Kidney (tissue), 22 donors: ENCODE measurements at places on chromosomes 16 and 17. TPM values are rescaled to one million over a fixed set of nuclear protein-coding genes. Genes with fewer than 3 reads are reported as not detected.

Gene DDX42
- 104 TPM for total RNA-seq

Gene GP1BA
- total RNA-seq: not detected

Gene CDH1
- 149 TPM for total RNA-seq

Gene HCRT
- not detected for total RNA-seq

- no peak overlapping the region for H3K27ac ChIP-seq
- peaks cover 67% of the 10 kb centered on the region for H3K27me3 ChIP-seq
- no peaks in the 10 kb centered on the region for H3K36me3 ChIP-seq
- H3K4me1 ChIP-seq: no peaks in the 10 kb centered on the region
- DNase-seq: no peak
Measured at GRCh38 chr17:39598630-39599003, 9.1 kb downstream of the NEUROD2 start.

- no peaks in the 10 kb centered on the region for H3K36me3 ChIP-seq
- no peak overlapping the region for H3K4me3 ChIP-seq
- no peak for DNase-seq
- H3K27ac ChIP-seq: no peak overlapping the region
- no peaks in the 10 kb centered on the region for H3K4me1 ChIP-seq
- H3K27me3 ChIP-seq: no peaks in the 10 kb centered on the region
Measured at GRCh38 chr16:85686912-85687591, 1.7 kb downstream of the GINS2 start.

DNA sequence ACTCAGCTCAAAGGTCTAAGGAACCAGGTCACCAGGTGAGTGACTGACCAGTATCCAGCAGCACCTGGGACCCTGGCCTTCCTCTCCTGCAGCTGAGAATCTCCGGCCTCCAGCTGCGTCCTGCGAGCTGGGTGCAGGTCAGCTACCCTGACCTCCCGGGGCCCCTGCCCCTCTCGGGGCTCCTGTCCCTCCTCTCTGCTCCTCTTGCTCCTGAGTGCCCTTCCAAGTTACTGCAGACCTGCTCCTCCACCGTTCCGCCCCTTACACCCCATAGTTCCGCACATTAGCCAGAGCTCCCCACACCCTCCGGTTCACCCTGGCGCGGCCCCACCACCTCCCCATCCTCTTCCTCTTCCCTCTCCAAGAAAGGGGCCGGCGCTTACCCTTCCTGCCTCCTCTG is 10.6 kb downstream of the FOXJ1 start:
- H3K36me3 ChIP-seq: no peaks in the 10 kb centered on the region
- H3K4me1 ChIP-seq: peaks cover 4% of the 10 kb centered on the region
- no peak overlapping the region for H3K4me3 ChIP-seq

- peaks cover 8% of the 10 kb centered on the region for H3K4me1 ChIP-seq
- no peak overlapping the region for H3K27ac ChIP-seq
Measured at GRCh38 chr17:77245162-77245926, 104.6 kb downstream of the SEC14L1 start.

DNA sequence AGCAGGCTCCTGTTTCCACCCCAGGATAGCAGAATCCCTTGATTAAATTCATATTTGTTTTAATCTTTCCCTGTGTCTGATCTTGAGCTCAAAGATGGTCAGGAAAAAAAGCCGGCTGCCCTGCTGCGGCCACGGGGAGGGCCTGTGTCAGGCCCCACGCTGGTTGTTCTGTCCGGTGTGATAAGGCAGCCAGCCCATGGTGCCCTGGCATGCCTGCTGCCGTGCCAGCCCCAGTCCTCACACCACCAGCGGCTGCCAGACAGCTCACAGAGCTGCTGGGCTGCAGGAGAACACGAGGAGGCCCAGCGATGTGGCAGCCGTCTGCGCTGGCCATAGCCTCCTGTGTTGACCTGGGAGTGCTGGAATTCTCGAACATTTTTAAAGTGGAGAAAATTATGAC is 34.7 kb upstream of the BRD7 start:
- no peaks in the 10 kb centered on the region for H3K27me3 ChIP-seq
- no peak overlapping the region for H3K27ac ChIP-seq
- DNase-seq: no peak
- H3K36me3 ChIP-seq: no peaks in the 10 kb centered on the region

- no peaks in the 10 kb centered on the region for H3K4me1 ChIP-seq
- H3K4me3 ChIP-seq: no peak overlapping the region
- DNase-seq: peak; percentile 56
- H3K36me3 ChIP-seq: no peaks in the 10 kb centered on the region
Measured at GRCh38 chr17:45580924-45581323, 90.4 kb upstream of the PLEKHM1 start.

- no peaks in the 10 kb centered on the region for H3K27me3 ChIP-seq
- H3K4me3 ChIP-seq: no peak overlapping the region
- H3K27ac ChIP-seq: no peak overlapping the region
- peak; percentile 64 for DNase-seq
- no peaks in the 10 kb centered on the region for H3K36me3 ChIP-seq
Measured at GRCh38 chr17:13306310-13306962, 288.6 kb upstream of the ELAC2 start.

DNA sequence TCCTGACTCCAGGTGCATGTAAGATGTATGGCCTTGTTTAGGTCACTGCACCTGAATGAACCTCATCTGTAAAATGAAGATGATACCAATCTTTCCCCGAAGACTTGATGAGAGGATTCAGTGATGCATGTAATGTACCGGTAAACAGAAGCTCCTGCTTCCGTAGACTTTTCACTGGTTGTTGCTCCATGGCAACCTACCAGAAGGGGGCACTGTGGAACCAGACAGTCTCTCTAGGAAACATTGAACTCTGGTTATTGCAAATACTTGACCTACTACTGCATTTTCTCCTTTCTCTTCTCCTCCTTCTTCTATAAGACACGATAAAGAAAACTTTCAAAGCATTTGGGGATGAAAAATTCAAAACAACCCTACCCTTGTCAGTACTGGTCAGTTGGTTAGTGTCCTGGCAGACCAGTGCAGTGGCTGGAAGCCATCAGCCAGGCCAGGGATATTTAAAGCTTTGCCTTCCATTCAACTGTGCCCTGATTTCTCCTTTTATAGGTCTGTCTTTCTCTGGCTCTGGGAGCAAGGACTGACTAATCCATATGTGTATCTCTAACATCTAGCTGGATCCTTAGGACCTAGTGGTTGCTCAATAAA is 667.4 kb upstream of the SALL1 start:
- no peak overlapping the region for H3K4me3 ChIP-seq
- H3K36me3 ChIP-seq: no peaks in the 10 kb centered on the region
- no peaks in the 10 kb centered on the region for H3K4me1 ChIP-seq

GRCh38 chr16:59864981-59865666 is 1131.0 kb upstream of the GOT2 start:
- no peak overlapping the region for H3K4me3 ChIP-seq
- H3K4me1 ChIP-seq: no peaks in the 10 kb centered on the region
- no peaks in the 10 kb centered on the region for H3K36me3 ChIP-seq
- H3K27me3 ChIP-seq: no peaks in the 10 kb centered on the region
- DNase-seq: no peak

- H3K27me3 ChIP-seq: peaks cover 61% of the 10 kb centered on the region
- H3K27ac ChIP-seq: peak within 1 kb of the TSS; percentile 8
- no peaks in the 10 kb centered on the region for H3K4me1 ChIP-seq
- no peak for DNase-seq
- H3K36me3 ChIP-seq: no peaks in the 10 kb centered on the region
Measured at GRCh38 chr16:56669005-56669839, at the start of gene MT1H. Gene MT1H (plus strand): TSS chr16:56669814. CDS start chr16:56669885, 71 bp downstream.

GRCh38 chr17:2398655-2399571 is 1.9 kb downstream of the MNT start:
- peaks cover 44% of the 10 kb centered on the region for H3K4me1 ChIP-seq
- H3K27ac ChIP-seq: peak overlapping the region; percentile 100
- peak overlapping the region; percentile 75 for H3K4me3 ChIP-seq
- DNase-seq: peak; percentile 91

DNA sequence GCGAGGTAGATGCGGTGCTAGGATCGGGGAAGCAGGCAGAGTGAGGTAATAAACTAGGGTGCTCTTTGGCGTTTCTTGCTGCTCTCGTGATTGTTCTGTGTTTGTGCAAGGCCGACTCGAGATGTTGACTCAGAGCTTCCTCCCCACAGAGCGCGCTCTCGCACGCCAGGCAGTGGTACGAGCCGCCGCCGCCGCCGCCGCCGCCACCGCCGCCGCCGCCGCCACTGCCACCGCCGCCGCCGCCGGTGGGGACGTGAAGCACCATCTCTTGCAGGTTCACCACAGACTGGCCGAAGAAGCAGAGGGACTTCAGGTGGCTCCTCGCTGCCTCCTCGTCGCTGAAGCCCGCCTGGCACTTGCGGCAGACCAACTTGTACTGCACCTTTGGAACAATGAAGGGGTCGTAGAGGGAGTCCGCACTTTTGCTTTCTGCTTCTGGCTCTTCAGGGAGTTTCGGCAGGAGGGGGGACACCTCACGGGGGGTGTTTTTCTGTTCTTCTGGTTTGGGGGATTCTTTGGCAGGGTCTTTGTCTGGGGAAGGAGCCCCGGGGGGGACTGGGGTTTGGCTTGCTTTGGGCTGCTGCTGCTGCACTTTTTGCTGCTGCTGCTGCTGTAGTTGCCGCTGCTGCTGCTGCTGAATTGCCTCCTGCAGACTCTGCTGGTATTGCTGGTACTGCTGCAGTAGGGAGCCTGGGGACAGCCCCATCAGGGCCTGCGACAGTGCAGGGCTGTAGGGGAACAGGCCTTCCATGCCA is 260.2 kb downstream of the ZFHX3 start:
- H3K36me3 ChIP-seq: peaks cover 4% of the 10 kb centered on the region
- no peak overlapping the region for H3K27ac ChIP-seq
- H3K27me3 ChIP-seq: no peaks in the 10 kb centered on the region
- peak overlapping the region; percentile 60 for H3K4me3 ChIP-seq
- DNase-seq: peak; percentile 83

GRCh38 chr17:13638855-13639458 is 37.2 kb upstream of the HS3ST3A1 start:
- no peak overlapping the region for H3K4me3 ChIP-seq
- H3K27ac ChIP-seq: no peak overlapping the region
- H3K4me1 ChIP-seq: no peaks in the 10 kb centered on the region
- DNase-seq: no peak

DNA sequence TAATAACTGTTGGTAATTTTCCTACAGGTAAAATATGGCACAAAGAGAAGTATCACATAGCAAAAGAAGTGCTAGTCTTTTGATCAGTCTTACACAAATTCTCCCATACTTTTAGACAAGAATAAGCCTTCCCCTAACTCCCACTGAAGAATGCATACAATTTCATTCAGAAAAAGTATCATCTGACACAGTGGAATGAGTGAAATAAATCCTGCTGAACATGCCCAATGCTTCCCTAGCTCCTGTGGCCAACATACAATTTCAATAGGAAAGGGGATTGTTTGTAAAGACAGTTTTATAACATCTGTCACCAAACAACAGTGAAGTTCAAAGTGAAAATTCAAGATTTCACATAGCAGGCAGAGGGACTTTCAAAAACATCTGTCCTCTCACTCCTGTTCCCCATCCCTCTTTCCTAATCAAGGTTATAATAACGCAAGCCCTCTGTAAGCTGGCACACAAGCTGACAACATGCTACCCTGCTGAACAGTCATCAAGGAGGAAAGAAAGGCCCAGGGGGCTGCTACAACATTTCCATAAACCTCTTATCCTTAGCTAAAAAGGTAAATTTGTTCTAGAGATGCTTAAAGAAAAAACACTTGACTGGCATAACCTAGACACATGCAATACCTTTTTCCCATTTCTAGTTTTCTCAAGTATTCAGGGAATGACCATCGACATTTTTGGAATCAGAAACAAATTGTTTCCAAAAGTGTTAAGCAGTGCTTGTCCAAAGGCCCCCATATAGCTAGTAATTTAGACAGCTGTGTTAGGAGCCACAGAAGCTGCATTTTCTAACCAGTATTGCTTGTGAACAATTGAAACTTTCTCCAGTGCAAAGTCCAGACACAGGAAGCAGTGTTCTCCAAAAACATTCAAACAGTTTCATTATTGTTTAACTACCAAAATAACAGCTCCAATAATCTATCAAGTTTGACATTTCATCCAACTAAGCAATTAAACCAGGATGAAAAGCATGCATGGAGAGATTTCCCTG is 11.5 kb upstream of the RFFL start:
- H3K27me3 ChIP-seq: no peaks in the 10 kb centered on the region
- peak overlapping the region; percentile 16 for H3K27ac ChIP-seq
- peaks cover 12% of the 10 kb centered on the region for H3K4me1 ChIP-seq
- no peak overlapping the region for H3K4me3 ChIP-seq
- no peak for DNase-seq

- no peak overlapping the region for H3K4me3 ChIP-seq
- H3K27me3 ChIP-seq: no peaks in the 10 kb centered on the region
- no peak for DNase-seq
- no peaks in the 10 kb centered on the region for H3K4me1 ChIP-seq
- H3K36me3 ChIP-seq: no peaks in the 10 kb centered on the region
- H3K27ac ChIP-seq: no peak overlapping the region
Measured at GRCh38 chr17:9767432-9767991, 23.9 kb downstream of the DHRS7C start.

DNA sequence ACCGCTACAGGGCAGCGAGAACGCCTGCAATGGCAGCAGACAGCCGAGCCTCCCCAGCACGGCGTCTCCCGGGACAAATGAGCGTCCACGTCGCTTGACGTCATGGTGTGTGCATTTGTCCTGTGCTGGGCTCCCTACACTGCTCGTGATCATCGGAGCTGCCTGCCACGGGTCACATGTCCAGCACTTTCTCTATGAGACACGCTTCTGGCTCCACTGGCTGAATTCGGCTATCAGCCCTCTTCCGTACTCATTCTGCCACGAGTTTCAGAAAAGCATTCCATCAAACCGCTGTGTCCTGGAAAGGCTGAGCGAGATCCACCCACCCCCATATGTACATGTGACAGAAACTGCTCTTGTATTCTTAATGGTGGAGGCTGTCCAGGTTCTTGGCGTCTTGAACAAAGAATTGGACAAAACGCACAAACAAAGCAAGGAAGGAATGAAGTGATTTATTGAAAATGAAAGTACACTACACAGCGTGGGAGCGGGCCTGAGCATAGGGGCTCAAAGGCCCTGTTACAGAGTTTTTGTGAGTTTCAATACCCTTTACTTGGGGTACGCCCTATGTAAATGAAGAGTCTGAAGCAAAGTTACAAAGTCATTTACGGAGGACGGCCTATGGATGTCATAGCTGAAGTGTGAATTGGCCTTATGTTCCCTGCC is 28.5 kb upstream of the SHCBP1 start:
- no peak for DNase-seq
- H3K27ac ChIP-seq: no peak overlapping the region
- no peaks in the 10 kb centered on the region for H3K27me3 ChIP-seq

DNA sequence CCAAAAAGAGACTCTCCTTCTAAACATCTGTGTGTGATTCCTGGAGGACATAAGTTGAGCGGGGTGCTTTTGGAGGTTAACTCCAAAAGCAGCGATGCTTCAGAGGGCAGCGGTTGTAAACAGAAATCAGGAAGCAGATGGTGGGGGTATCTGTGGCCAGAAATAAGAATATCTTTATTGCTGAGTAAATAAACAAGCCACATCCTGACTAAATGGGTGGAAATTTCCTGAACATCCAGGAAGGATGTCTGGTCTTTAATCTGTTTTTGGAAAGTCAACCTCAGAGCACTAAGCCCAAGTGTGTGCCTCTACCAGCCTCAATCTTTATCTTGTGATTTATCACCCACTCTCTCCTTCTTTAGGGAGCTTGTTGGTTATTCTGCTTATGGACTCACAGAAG is 123.3 kb downstream of the CDH13 start:
- H3K4me3 ChIP-seq: no peak overlapping the region
- H3K27ac ChIP-seq: no peak overlapping the region
- DNase-seq: no peak

GRCh38 chr17:3015890-3016289 is 47.5 kb downstream of the OR1D5 start:
- H3K4me1 ChIP-seq: no peaks in the 10 kb centered on the region
- no peaks in the 10 kb centered on the region for H3K36me3 ChIP-seq
- DNase-seq: no peak
- H3K4me3 ChIP-seq: no peak overlapping the region
